Lower leg skin (tissue), 4 donors: ENCODE measurements at places on chromosomes 5 and 9.

DNA sequence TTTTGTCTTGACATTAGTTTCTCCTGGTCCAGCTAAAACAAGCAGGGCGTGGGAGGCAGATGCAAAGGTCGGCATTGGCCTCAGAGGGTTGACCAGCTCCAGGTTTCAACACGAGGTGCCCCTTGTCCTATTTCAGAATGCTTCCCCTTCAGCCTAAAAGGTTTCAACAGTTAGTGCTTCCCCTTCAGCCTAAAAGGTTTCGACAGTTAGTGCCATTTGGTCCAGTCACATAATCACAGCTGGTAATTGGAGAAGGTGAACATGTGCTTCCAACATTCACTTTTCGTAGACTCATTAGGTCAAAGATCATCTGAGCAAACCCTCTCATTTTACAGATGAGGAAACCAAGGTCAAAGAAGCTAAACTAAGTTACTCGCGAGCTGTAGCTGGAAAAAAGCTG, 270.3 kb upstream of the MAP3K1 start:
- no peak for DNase-seq

GRCh38 chr5:112634166-112634565, 103.5 kb upstream of the APC start:
- no peak for DNase-seq

DNA sequence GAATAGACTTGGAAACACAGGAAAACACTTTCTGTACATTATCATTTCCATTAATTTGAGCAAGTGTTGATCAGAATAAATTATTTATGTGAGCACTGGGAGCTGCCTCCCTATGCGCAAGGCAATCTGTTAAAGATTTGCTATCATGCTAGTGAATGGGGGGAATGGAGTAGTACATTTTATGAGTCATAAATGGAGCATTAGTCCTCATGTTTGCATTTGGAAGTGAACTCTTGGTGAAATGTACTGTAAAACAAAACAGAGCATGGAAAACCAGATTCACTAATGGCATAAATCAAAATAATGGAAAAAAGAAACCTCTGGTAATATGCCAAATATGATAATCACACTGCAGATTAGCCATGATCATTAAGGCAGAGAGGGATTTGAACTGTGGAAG, 40.5 kb upstream of the TMC1 start:
- DNase-seq = no peak

DNA sequence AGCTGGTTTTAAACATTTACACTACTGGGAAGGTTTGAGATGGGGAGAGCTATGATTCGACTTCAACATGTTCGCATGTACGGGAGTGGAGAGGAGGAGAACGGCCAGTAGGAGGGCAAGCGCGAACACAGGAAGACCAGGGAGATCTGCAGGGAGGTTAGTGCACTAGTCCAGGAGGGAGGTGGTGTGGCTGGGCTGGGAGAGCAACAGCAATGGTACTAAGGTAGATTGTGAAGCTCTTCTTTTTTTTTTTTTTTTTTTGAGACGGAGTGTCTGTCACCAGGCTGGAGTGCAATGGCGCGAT, 16.6 kb downstream of the IER5L start:
- no peak for DNase-seq

DNA sequence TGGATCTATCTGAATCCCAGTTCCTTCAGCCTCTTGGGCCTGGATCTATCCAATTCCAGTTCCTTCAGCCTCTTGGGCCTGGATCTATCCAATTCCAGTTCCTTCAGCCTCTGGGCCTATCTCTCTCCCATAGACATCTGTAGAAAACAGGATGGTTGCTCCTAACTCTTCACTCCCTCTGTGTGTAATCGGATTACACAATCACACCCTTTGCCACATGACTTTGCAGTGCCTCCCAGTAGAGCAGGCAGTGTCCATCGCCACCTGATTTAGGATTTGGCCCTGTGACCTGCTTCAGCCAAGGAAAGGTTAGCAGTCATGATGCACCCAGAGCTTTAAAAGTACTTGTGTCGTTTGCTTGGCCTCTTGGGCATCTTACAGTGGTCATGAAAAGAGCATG, 56.7 kb downstream of the LHX2 start:
- no peak for DNase-seq

DNA sequence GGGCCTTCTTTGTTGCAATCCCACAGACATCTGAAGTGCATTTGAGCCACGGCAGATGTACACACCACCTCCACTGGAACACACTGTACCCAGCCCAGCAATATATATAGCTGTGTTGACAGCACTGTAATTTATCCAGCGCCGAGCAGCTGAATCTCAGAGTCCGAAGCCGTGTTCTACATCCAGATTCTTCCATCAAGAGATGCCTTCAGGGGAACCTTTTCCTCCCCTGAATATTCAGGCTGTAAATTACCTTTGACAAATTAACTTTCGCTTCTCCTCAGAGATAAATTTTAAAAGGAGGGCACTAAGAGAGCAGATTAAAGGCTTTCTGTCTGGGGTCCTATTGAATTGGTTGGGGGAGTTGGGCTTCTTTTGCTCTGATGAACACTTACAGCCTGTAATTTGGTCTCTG, 76.4 kb downstream of the ROR2 start:
- DNase-seq = peak; percentile 57

DNA sequence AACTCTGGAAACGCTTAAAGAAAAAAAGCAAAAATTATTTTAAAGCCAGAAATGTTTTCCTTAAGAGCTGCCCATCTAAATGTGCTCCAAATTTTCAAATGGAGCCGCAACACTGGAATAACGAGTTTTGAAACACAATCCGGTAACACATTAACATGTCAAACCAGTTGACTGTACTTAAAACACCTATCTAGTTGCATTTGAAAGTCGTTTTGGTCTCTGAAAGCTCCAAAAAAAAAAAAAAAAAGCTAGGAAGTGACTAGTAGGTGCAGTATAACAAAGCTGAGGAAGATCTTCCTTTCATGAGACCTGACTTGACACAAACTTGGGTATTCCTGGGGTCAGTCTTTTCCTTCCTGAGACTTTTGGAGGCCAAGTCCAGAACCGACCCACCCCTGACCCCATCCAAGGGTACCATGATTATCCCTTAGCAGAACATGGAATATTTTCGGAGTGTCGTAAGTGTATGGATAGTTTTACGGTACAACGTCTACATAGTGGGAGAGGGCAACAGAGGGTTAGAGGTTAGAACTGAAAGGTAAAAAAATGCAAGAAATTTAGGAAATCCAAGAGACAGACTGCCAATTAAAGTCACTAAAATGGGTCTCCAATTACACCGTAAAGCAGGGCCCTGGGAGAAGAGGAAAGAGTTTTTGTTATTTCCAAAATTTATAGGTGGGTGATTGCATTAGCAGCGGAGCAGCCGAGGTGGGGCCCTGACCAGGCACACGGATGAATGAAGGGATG, 812 bp downstream of the CETN3 start:
- DNase-seq = no peak

- no peak for DNase-seq
Measured at GRCh38 chr9:11319538-11319937, 706.7 kb upstream of the PTPRD start.

- no peak for DNase-seq
Measured at GRCh38 chr5:14395411-14395810, 186.2 kb upstream of the OTULINL start.

DNA sequence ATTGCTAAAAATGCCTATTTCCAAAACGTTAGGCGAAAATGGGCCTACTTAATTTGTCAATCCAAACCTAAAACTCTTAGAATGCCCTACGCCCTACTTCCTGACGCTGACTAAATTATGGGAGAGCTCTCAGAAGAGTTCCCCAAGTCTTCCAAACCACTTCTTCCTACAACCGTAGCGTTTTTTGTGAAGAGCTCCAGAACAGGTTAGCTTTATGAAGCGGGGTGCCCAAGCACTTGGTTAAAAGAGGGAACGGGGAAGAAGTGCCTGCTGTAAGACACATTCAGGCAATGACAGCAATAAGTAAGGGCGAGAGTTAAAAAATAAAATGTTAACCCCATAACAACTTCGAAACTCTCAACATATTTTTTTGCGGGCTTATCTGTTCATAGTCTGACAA, 2.8 kb downstream of the ELAVL2 start:
- DNase-seq = no peak

- no peak for DNase-seq
Measured at GRCh38 chr5:141850244-141850768, 27.9 kb downstream of the PCDH1 start.

- no peak for DNase-seq
Measured at GRCh38 chr5:126137891-126138280, 285.3 kb upstream of the GRAMD2B start.

GRCh38 chr5:96232602-96233001, 200.4 kb downstream of the PCSK1 start:
- no peak for DNase-seq

DNA sequence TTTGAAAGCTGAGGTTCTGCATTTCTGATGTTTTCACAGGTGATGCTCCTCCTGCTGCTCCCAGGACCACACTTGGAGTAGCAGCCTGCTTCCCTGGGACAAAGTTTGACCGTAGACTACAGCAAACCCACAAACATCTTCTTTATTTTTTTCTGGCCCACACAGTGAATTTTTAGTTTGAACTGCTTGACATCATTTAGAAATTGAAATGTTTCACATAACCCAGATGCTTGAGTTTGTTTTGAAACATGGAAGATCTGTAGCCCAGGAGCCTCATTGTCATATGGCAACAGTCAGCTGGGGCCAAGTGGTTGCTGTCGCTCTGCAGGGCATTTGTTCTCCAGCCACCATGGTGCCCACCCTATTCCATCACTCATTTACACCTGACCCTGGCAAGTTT, 8.4 kb downstream of the SH3TC2 start:
- no peak for DNase-seq

DNA sequence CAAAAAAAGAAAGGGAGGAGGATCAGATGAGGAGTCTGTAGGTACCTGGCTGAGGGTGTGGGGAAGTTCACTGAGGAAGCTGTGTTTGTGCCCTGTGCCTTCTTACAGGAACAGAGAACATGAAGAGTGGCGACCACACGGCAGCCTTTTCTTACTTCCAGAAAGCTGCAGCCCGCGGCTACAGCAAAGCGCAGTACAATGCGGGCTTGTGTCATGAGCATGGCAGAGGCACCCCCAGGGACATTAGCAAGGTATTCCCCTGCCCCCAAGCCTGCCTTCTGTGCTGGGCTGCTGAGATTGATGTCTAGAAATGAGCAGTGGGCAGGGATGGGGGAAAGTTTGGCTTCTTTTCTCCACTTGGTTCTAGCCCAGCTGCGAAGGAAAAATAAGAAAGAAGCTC, 9.5 kb downstream of the DELE1 start:
- no peak for DNase-seq

DNA sequence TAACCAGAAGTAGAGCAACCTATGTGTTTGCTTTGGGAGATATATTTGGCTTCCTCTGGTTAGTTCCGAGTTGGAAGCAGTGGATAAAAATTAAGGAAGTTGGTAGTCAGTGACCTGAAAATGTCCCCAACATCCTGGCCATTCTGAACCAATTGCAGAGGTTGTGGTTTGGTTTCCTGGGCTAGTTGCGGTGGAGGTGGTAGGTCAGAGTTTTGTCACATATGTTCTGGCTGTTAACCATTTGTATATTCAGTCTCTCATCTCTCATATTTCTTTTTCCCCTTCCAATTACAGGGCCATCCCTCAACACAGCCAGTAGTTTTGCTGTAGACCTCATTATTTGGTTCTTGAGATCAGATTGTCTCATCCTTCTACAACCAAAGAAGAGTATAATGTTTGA, 1026.9 kb downstream of the PTPRD start:
- DNase-seq = no peak

DNA sequence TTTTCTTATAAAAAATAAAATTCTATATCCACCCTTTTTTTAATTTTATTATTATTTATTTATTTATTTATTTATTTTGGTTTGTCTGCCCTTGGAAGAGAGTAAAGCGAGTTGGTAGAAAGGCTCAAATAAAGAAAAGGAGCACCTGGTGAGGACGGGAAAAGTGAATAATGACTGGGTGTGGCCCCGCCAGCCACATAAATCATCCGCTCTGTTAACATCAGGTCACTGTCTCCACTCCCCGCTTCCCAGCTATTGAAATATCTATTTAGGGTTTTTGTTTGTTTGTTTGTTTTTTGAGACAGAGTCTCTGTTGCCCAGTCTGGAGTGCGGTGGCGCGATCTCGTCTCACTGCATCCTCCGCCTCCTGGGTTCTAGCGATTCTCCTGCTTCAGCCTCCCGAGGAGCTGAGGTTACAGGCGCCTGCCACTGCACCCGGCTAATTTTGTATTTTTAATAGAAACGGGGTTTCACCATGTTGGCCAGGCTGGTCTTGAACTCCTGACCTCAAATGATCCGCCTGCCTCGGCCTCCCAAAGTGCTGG, 844 bp downstream of the POLR3G start:
- DNase-seq = no peak

DNA sequence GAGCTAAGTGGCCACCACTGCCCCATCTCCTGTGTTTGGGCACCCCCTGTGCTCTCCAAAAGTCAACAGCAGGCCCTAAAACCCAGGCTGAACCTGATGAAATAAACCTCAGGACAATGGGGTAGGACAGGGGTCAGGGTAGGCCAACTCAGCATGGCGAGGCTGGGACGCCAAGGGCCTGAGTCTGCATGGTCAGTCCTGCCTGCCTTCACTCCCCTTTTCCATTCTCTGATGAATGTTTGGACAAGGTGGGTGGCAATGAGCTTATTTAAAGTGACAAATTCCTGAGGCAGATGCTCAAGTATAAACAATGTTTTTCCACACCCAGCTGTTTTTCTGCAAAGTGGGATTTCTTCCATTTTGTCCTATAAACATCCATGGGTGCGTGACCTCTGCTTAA, 47.2 kb upstream of the CXCL14 start:
- peak; percentile 15 for DNase-seq

DNA sequence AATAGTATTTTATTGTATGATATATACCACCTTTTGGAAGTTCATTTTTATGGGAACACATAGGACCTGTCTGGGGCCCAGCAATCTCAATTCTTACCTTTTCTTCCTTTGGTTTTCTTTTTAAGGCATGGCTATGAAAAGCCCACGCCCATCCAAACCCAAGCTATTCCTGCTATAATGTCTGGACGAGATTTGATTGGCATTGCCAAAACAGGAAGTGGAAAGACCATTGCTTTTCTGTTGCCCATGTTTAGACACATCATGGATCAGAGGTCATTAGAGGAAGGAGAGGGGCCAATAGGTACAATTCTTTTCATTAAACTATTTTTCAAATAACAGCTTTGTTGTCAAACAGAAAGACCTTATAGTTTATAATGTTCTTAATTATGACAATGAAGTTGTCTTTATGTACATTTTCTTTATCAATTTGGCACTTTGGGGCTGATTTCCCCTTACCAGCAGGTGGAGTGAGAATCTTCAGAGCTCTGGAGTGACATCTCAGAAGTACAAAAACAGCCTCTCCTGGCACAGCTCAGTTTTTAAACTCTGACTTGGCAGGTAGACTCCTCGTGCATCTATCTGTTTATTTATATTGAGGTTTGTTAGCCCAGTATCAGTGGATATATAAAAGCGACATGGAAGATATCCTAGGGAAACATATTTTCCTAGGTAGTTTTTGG, 25.8 kb downstream of the DDX46 start:
- DNase-seq = no peak

DNA sequence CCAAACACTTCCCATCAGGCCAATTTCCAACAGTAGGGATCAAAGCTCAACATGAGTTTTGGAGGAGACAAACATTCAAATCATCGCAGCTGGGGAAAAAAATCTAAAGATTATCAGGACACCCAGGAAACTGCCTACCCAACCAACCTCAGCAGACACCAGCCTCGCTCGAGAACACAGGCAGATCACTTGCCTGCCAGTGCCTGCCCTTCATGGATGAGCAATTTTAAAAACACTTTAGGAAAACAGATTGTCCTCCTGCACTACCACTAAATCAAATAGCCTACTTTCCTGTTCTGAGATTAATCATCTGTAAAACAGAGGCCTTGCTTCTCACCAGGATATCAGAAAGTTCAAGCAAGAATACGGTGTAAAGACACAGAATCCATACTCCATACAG, 14.7 kb upstream of the TMEM174 start:
- no peak for DNase-seq

- DNase-seq = peak; percentile 79
Measured at GRCh38 chr5:177545487-177546257, 8.7 kb downstream of the FAM193B start.
